ENCODE measurements at places on chromosomes 11 and 22. TPM values are rescaled to one million over a fixed set of nuclear protein-coding genes. Genes with fewer than 3 reads are reported as not detected.
A peak's percentile ranks its signal among the peaks of the same experiment; 100 is the strongest.

The RASGRP2 gene
- not detected for total RNA-seq

The GLYAT gene
- 0.60 TPM for total RNA-seq

- DNase-seq = peak; percentile 78
Observed at GRCh38 chr11:77672264-77672663, 34.7 kb upstream of the CLNS1A start.

DNA sequence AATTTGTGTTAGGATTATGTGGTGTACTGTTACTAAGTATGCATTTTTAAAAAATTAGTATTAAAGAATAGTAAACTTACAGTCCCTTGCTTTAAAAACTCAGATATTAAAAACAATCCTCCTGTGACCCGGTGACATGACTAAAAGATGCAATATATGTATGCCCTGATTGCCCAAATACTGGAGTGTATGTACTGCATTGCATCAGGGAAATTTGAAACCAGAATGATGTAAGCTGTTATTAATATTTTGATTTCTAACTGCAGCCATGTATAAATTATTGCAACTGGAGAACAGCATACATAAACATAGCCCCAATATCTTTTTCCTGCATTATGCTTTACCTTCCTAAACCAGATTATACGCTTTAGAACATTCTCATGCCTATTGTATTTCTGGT, 3.7 kb upstream of the HSPA8 start:
- no peak for DNase-seq

GRCh38 chr22:35835998-35836691, 118.5 kb downstream of the APOL5 start:
- peak; percentile 93 for DNase-seq

- DNase-seq = peak; percentile 47
Observed at GRCh38 chr11:102761646-102762238, 18.7 kb downstream of the MMP10 start.

GRCh38 chr11:27702811-27703210, 2.6 kb upstream of the BDNF start:
- no peak for DNase-seq

GRCh38 chr11:548700-549603, 11.6 kb downstream of the LMNTD2 start:
- DNase-seq = no peak

The KRTAP5-9 gene
- not detected for total RNA-seq

- DNase-seq = no peak
Observed at GRCh38 chr11:26418386-26418912, 86.5 kb downstream of the ANO3 start.

DNA sequence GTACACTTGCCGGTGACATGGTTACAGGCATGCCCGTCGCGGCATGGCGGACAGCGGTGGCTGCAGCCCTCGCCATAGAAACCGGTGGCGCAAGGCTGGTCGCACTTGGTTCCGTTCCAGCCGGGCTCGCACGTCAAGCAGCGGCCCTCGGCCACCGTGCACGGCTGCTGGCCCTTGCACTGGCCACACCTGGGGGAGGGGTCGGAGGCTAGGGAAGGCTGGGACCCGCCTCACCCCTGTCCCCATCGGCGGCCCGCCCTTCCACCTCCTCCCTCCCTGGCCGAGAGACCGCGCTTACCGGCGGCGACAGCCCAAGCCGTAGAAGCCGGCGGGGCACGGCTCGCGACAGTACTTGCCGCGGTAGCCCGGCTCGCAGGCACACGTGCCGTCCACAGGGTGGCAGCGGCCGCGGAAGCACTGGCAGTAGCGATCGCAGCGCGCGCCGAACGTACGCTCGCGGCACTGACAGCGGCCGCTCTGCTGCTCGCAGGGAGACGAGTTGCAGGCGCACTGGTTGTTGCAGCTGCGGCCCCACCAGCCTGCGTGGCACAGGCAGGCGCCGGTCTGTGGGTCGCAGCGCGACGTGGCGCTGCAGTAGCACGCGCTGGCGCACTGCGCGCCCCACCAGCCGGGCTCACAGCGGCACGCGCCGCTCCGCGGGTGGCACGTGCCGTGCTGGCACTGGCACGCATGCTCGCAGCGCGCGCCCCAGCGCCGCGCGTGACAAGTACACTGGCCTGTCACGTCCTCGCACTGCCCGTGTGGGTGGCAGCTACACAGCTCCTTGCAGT, 6.7 kb downstream of the SCARF2 start:
- DNase-seq = no peak

DNA sequence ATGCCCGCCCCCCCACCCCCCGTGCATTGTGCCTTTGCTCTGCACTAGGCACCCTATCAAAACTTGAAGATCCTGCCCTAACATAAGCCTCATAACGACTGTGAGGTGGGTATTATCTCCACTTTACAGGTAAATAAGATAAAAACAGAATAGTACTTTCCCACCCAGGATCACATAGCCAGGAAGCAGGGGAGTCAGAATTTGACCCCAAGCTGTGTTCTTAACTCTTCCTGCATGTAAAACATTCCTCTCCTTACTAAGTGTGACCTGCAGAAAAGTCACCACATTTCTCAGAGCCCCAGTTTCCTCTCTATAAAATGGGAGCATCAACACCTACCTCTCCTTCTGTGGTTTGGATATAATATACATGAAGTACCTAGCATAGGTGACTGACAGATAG, 18.2 kb upstream of the ANKK1 start:
- DNase-seq = no peak

DNA sequence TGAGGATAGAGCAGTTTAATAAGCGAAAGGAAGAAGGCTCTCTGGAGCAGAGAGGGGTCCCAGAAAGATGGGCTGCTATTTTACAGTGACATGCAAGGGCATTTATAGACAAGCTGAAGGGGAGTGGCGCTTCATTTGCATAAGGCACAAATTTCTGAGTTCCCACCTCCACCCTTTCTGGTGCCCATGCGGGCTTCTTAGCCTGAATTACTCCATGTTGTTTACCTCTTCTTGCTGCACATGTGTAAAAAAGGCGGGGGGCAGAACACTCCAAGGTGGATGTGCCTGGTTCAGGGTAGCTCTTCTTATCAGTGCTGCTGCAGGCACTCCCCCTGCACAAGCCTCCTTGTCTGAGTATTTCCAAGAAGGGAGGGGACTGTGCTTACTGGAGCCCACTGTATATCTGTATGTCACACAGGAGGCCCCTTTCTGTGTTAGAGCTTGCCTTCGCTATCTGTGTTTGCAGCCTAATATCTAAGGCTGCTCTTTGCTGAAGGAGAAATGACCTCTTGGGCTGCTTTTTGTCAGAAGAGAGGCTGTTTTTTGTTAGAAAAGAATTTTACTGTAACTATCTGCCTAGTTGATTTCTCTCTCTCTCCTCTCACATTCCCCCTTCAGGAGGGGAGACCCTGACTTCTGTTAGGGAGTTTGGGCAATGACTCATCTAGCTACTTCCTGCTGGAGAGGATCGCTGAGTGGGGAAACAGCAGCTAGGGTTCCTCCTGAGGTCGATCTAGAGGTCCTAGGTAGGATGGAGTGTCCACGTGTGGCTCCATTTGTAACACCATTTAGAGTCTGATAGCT, 1057.0 kb upstream of the CNTN5 start:
- peak; percentile 9 for DNase-seq

DNA sequence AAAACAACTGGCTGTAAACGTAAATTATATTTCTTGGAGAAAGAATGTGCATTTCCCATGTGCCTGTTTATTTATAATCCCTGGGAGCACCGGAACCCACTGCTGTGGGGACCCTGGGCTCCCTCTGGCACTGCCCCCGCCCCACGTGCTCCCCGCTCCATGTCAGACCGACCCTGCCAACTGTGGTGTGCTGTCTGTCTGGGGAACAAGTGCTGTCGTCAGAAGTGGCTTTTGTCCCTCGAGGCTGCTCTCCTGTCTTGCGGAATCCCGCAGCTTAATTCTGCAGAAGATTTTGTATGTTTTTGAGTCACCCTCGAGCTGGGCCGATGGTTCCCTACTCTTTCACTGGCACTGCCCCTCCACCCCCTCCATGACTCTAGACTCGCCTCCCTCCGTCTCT, 2.4 kb downstream of the LRRC10B start:
- DNase-seq = no peak

DNA sequence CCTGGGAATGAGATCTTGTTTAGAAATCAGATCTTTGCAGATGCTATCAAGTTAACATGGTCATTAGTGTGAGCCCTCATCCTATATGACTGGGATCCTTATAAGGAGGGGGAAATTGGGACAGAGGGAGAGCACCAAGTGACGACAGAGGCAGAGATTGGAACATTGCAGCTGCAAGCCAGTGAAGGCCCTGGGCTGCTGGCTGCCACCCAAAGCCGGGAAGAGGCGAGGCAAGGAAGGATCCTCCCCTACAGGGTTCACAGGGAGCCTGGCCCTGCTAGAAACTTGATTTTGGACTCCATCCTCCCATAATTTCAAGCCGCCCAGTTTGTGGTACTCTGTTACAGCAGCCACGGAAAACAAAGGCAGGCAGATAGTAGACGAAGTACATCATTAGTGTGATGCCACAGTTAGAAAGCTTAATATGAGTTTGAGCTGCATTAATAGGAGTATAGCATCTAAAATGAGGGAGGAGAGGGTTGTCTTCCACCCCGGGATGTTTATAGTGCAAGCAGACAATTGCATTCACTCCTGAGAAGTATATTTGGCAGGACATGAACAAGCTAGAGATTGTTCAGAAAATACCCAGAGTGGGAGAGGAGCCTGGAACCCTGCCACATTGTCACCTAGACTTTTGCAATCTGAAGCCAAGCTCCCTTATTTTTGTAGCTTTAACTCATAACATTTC, 56.8 kb upstream of the CLMP start:
- DNase-seq = peak; percentile 72

The SMDT1 gene
- total RNA-seq = 9.5 TPM

GRCh38 chr11:14500181-14500651, 605 bp upstream of the COPB1 start:
- peak; percentile 58 for DNase-seq

DNA sequence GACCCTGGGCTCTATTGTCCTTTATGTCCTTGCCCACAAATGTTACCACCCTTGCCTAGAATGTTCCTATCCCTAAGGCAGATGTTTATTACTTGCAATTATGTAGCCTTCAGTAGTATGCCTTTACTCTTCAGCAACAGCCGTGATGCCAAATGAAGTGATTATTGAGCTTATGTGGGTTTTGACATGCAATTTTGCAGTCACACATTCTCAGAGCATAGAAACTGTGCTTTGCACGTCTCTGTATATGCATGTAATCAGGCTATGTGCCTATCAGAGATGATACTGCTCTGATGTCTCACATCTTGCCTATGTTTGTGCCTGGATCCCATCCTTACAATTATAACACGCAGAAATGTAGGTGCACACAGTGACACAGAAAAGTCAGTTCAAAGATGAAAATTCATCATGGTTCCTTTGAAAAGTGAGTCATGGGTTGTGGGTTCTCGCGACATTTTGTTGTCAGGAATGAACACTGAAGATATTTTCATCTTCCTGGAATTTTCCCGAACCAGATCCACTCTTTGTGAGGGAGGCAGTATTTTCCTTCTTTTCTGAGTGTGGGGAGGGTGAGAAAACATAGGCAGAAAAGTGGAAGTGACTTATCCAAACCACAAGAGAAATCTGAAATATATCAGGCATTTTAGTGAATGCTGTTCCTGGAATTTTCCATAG, 81.1 kb downstream of the BMAL1 start:
- peak; percentile 20 for DNase-seq

GRCh38 chr11:44604171-44604581, 38.7 kb downstream of the CD82 start:
- DNase-seq = no peak

DNA sequence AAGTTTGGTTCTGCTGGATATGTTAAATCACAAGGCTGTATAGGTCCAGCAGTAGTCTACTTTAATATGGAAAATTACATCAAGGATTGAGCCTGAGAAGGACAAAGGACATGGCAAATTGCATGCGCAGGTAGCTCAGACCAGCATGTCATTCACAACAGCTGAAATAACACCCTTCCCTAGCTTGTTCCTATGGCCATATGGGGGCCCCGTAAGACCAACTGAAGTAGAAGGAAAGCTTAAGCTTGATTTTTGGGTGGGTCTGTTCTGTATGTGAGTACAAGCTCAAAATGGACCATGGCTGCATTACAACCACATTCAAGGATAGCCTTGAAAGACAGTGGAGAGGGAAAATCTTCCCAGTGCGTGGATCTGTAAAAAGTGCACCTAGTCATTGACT, 20.6 kb upstream of the PDE3B start:
- no peak for DNase-seq

GRCh38 chr11:112339566-112339965, 78.9 kb upstream of the PLET1 start:
- DNase-seq = peak; percentile 67
